ENCODE measurements at places on chromosomes 3 and 15. TPM values are rescaled to one million over a fixed set of nuclear protein-coding genes. Genes with fewer than 3 reads are reported as not detected.

KBTBD12 gene
- total RNA-seq: 2.8 TPM

IMPDH2 gene
- 169 TPM for total RNA-seq

MRAS gene
- 13.8 TPM for total RNA-seq

ITIH3 gene
- 11.8 TPM for total RNA-seq

FRG2C gene
- total RNA-seq: not detected

CPNE9 gene
- not detected for total RNA-seq

MESP2 gene
- total RNA-seq: 0.21 TPM

DNA sequence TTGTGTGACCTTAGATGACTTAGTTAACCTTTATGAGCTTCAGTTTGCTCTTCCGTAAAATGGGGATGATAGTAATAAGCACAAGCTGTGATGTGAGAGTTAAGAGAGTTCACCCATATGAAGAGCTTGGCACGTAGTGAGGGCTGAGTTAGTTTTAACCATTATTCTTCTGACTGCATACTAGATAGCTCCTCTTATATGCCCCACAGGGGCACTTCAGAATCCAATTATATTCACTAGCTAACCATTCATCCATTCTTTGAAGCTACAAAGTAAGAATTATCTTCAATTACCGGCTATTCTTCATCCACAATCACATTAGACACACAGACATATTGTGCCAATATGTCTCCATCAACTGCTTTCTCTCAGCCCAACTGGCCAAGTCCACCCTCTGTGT lies 159.0 kb upstream of the STT3B start:
- DNase-seq: no peak

DNA sequence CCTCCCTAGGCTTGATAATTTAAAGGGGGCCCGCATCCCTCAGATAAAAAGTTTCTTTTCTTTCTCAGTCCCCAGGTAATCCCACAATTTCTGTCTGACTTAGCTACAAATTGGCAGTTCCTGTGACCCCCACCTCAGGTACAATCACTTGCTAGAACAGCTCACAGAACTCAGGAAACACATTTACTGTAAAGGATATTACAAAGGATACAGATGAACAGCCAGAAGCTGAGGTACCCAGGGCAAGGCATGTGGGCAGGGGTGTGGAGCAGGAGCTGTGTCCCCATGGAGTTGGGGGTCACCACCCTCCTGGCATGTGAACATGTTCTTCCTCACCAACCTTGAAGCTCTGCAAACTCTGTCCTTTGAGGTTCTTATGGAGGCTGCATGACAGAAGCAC lies 73.8 kb downstream of the CMTM8 start:
- DNase-seq: no peak

DNA sequence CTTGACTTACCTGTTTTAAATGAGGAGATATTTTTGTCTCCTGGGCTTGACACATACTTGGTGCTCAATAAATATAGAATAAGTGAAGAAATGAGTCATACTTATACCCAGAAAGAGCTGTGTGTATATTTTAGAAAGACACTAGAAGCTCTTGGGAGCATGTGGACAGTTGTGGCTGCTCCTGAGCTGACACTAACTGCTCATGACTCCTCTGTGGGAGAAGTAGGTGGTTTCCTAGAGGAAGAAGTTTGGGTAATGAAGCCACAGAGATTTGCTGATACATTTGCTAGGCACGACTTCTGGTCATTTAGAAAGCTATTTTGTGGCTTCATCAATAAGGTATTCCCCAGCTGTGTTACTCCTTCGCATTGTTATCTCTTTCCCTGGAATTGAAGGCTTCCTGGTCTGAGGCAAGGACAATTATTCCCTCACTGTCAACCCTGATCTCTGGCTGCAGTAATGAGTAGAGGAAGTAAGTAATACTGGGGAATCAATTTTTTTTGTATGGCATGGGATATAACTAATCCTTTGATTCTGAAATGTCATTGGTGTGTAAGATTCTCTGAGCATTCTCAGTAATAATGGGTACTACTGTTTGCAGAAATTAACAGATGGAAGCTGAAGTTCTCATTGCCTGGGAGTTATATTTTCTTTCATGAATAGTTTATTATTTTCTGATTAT lies 79.6 kb upstream of the DCBLD2 start:
- DNase-seq: no peak

DNA sequence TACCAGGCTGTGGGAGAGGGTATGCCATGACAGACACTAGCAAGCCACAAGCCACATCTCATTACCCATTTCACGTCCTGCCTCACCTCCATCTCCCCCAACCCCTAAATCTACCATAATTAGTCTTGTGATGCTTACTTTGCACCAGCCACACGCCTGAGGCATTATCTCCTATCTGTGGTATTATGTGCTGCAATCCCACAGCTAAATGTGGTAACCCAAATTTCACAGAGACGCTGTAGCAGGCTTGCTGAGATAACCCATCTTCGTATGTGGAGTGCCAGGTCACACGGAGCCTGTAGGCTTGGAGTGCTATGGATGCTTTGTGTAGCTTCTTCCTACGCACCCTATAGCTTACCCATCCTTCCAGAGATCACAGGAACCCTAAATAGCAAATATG lies 256.7 kb upstream of the KCNH8 start:
- no peak for DNase-seq

GRCh38 chr15:59208613-59209249 lies 2.1 kb downstream of the LDHAL6B start:
- no peak for DNase-seq

- DNase-seq: no peak
These were observed 15.8 kb downstream of the TP63 start for GRCh38 chr3:189646853-189647542.

- no peak for DNase-seq
These were observed 84.8 kb downstream of the IGF1R start for GRCh38 chr15:98733098-98733497.

- no peak for DNase-seq
These were observed 2.6 kb downstream of the GMPS start for GRCh38 chr3:155872904-155873646.

- DNase-seq: no peak
These were observed 310.9 kb downstream of the TBC1D5 start for GRCh38 chr3:17431484-17432045.

DNA sequence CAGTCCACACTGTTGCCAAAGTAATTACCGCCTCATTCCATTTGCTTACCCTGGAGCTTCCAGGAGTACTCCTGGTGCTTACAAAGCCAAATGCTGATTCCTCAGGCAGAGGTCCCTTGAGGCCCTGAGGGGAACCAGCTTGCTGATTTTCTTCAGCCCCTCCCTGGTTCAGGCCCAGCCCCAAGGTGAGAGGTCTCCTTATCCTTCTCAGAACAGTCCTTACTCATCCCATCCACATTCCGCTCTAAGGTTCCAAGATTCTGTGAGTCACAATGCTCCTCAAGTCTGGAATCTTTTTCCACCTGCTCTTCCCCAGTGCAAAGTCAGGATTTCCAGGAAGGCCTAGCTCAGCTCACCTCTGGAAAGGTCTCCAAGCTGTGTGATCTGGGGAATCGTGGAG lies 1.8 kb upstream of the ATP10A start:
- no peak for DNase-seq

Measured in uterus (tissue), 4 donors.